ENCODE measurements at places on chromosomes 2 and 18.

- peak; percentile 20 for DNase-seq
Observed at GRCh38 chr2:88753833-88754584, 62.5 kb downstream of the RPIA start.

DNA sequence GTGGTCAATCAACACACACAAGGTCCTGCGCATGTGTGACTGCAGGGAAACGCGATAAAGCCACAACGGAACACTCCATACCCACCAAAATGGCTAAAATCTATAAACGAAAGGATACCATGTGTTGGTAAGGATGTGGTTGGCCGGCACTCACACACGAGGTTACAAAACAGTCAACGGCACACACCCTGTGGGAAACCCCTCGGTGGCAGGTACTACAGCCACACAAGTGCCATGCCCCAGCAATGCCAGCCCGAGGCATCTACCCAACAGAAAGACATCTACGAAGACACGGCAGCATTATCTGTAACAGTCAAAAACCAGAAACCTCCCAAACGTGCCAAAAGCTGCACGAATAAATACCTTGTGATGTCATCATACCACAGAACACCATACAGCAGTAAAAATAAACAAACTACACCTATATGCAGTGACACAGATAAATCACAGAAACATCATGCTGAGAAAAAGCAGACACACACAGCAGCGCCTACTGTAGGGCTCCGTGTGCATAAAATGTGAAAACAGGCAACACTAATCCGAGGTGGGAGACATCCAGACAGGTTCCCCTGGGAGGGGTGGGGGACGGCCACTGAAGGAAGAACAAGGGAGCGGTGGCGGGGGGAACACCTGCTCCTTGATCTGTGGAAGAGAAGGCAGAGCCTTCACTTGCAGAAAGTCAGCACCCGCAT is 36.7 kb downstream of the HDAC4 start:
- no peak for DNase-seq

GRCh38 chr18:37282386-37283037 is 283.1 kb downstream of the CELF4 start:
- no peak for DNase-seq

- DNase-seq, result no peak
Observed at GRCh38 chr18:3499501-3499900, 49.5 kb downstream of the TGIF1 start.

- no peak for DNase-seq
Observed at GRCh38 chr18:58097121-58097906, 53.3 kb downstream of the NEDD4L start.

DNA sequence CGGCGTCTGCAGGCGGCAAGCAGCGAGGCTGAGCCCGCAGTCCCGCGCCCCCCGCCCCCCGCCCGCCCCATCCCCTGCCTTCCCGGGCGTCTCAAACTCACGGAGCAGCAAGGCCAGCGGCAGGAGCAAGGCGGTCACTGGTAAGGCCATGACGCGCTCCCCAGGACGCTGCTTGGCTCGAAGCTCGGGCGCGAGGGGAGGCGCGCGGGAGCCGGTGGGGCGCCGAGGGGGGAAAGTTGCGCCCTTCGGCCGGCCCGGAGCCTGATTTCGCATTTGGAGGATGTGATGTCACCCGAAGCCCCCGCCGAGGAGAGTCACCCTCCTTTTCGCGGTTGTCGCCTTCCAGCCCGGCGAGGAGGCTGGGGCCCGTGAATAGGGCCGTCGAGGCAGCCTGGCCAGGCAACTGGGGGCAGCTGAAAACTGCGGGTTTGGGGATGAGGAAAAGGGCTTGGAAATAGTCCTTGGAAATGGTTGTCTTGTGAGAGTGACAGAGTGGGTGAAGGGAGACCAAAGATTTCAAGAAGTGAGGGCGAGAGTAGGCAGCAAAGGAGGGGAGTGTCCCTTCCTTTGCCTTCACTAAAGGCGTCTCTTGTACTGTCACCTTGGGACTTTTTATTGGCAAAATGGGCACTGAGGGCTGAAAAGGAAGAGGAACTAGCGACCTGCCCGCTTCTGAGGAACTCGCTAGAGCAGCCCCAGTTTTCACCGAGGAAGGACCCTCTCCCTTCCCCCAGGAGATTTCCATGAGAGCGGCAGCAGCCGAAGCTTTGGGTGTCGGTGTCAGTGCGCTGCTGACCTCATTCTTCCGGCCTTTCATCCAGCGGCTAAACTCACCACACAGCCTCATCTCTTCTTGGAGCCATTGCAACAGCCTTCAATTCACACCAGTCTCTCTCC is at the start of gene CD8A:
TSS of gene CD8A (minus strand) at position 238 of the 897 bp plus-strand sequence. CDS start at position 150, 88 bp downstream.
- peak; percentile 21 for DNase-seq

- peak; percentile 25 for DNase-seq
Observed at GRCh38 chr2:148812306-148812705, 62.7 kb upstream of the KIF5C start.

DNA sequence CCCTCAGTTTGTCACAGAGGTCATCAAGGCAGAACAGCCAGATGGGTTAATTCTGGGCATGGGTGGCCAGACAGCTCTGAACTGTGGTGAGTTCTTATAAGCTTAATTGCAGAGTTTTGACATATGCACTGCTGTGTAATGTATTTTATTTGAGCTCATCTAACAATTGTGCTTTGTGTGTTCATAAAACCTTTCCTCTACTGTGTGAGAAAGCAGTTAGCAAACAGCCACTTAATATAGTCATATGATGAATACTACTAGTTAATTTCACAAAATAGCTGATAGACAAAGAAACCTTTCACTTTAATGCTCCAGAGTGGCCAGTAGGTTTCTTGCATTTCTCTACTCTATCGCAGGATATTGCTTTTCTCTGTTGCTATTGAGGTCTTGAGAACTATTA is 43.1 kb downstream of the CPS1 start:
- DNase-seq, result no peak

DNA sequence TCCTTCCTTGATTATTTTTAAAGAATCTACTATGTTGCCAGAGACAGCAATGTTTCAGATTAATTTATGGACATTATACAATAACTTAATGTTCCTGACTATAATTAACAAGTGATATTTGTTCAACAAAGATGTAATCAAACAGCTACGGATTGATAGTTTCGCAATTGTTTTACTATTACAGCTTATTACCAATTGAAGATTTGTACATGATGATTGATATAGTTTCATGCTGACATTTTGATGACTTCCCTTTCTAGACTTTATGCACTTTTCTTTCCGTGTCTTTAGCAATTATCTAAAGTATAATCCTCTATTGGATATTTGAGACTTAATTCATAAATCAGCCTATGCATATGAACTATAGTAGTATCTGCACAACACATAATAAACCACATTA is 6.5 kb downstream of the SP5 start:
- no peak for DNase-seq

DNA sequence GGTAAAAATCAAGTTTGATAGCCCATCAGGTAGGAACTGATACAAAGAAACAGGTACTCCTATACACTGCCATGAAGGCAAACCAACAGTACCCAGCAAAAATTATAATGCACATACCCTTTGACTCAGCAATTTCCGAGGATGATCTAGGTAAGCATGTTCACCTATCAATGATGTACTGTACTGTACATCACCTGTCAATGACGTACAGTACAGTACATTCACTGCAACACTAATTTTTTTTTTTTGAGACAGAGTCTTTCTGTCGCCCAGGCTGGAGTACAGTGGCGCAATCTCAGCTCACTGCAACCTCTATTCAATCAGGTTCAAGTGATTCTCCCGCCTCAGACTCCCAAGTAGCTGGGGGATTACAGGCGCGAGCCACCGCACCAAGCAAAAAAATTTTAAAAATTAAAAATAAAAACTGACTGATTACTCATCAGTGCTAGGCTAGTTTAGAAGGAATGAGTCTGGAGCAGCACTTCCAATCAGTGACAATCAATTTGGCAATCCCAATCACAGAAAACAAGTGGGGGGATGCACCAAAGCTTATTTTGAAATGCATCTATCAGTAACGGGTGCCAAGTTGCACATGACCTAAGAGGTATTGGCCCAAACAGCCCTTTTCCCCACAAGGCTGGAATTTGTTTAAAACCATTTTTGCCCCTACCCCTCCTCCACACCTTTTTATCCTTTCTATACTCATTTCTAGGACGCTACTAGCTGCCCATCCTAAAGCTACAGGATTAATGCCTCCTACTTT is 8.2 kb downstream of the SRSF7 start:
- no peak for DNase-seq

DNA sequence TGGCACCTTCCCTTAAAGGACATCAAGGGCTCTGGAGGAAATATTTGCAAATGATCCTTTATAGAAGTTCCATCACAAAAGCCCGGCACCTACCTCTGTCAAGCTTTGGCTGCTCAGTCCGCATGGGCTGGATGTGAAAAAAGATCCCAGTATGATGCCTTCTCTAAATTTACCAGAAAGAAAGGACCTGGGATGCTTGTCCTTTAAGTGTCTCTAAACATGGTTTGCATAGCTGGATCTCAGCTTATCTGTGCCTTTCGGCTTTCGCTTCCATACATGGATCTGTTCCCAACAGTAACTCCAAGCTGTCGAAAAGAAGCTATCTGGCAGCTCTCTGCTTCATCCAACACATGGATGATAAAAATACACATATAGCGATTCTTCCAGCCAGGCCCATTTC is 60.4 kb upstream of the SLC8A1 start:
- no peak for DNase-seq

DNA sequence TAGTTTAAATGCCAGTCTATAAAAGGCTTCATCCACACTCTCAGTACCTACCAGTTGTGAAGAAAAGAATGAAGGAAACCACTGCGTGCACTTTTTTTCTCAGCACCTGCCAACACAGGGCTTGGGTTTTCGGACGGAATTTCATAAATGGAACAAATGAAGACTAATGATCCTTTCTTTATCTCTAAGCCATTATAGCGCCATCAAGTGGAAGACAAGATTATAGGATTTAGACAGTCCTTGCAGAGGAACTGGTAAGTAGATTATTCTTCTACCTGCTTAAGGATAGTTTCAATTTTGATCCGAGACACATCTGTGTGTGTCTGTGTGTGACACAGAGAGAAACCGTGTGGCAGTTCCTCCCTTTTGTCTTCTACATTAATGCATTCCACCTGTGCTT is 245.6 kb downstream of the NRXN1 start:
- DNase-seq, result no peak

DNA sequence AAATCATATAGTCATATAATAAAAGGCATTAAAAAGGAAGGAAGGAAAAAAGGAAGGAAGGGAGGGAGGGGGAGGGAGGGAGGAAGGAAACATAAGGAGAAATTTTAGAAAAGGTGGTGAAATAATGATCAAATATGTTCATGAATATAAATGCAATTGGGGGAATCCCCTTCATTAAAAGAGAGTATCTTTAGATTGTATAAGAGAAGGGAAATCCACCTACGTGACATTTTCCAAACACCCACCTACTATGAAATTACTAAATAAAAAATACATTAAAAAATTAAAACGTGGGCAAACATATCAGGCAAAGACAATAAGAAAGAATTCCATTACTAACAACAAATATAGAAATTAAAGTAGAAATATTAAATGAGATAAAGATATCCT is 203.4 kb upstream of the PARD3B start:
- no peak for DNase-seq

DNA sequence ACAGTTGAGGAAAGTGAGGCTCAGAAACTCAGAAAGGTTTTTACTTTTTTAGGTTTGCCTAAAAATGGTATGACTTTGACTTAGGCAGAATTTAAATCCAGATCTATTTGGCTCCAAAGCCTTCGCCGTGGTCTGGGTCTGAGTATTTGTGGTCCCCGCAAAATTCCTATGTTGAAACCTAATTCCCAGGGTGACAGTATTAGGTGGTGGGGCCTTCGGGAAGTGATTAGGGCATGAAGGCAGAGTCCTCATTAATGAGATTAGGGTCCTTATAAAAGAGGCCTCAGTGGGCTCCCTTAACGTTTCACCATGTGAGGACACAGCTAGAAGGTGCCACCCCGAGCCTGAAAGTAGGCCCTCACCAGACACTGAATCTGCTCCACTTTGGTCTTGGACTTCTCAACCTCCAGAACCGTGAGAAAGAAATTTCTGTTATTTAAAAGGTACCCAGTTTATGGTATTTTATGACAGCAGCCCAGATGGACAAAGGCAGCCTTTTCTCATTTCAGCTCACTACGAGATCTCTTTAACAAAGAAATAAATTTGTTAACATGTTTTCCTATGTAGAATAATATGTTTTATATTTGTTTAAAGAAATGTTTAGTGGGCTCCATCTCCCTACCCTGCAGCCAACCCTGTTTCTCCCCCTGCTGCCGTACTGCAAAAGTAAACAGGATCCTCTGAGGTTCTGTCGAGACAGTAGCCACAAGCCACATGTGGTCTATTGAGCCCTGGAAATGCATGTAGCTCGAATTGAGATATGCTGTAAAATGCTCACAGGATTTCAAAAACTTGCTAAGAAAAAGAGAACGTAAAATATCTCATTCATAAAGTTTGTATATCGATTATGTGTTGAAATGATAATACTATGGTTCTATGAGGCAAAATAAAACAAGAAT is 80.6 kb downstream of the MOGAT1 start:
- DNase-seq, result no peak

DNA sequence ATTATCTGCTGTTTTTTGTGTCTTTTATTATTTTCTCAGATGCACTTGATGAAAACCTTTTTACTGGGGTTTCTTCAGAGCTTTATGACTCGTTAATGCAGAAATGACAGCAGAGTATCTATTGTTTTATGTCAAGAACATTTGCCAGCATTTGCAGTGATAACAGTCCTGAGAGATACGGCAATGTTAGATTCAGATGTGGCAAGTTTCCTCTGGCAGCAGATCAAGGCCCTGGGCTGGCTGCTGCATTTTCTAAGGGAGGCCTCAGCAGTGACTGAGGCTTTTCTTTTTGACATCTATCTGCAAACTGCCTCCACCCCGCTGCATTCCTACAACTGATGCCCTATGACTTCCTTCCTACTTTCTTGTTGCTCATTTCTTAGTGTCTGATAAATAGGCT is 40.2 kb downstream of the EFEMP1 start:
- DNase-seq, result no peak

DNA sequence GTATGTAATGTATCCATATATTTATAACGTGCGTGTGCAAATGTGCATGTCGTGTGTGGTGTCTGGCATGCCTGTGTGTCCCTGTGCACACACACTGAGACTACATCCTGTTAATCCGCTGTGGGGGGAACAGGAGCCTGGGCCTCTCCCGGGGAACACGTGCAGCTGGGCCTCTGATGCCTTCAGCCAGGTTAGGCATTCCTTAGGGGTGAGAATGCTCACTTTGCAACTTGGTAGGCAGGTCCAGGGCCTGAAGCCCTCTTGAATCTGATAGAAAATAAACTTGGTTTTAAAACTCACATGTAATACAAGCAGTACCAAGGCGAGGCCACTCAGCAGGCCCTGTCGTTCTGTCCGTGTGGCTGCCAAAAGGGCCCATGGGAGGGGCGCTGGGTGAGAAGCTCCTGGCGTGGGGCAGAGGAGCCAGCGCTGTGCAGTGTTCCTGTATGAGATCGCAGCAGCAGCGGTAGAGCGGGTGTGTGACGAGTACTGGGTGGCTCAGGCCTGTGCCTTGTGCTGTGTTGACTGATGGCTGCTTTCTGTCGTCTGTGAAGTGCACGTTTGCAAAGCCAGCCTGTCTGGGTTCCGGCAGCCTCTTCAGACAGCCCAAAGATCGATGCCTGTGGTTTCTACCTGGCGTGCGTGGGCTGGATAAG is 16.2 kb downstream of the SALL3 start:
- no peak for DNase-seq

Measured in AG10803 (cell line).